ENCODE measurements at places on chromosomes 2 and 18.
A peak's percentile ranks its signal among the peaks of the same experiment; 100 is the strongest.

- peak; percentile 7 for DNase-seq
Observed at GRCh38 chr18:53864770-53865169, 359.7 kb downstream of the MBD2 start.

- peak; percentile 18 for DNase-seq
Observed at GRCh38 chr18:1663879-1664705, 759.4 kb downstream of the ADCYAP1 start.

DNA sequence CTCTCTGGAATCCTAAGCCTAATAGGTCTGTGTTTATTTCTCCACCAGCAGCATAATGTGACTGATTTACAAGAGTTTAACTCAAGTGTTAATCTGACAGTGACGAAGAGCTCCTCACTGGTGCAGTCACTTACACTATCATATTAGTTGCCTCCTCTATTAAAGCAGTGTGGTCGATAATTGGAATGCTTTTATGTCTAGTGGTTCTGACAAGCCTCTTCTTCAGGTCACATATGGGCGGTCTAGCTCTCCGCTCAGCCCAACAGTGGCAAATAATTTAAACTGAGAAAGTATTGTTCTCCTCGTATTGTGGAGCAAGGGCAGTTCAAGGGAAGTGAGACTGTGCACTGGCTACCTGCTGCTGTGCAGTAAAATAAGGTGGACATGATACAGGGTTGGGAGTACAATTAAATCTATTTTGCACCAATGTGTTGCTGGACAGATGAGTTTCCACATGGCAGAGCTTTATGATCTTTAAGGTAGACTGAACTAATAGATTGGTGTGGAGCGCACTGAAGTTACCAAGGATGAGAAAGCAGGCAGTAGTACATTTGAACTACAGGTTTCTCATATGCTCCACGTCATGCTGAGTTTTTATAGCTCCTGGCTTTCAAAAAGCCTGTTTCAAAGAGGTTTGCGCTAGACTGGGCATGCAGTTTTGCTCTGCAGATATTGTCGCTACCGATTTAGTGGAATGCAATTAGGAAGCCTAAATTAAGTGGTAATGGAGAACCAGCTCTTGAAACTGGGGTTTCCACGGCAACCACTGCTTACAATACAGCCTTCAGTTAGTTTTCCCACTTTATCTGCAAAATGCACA is 151.7 kb upstream of the POU3F3 start:
- no peak for DNase-seq

DNA sequence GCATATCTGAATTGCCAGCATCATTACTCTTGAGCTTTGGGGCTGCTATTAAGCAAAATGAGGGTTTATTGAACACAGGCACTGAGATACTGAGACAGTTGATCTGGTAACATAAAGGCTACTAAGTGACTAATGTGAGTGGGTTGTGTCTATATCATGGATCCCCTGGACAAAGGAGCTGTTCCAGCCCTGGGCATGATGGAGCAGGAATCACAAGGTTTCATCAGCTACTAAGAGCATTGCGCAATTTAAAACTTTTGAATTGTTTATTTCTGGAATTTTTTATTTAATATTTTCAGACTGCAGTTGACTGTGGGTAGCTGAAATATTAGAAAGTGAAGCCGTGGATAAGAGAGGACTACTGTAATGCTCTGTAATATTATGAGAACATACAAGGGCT is 73.5 kb downstream of the MGAT5 start:
- no peak for DNase-seq

DNA sequence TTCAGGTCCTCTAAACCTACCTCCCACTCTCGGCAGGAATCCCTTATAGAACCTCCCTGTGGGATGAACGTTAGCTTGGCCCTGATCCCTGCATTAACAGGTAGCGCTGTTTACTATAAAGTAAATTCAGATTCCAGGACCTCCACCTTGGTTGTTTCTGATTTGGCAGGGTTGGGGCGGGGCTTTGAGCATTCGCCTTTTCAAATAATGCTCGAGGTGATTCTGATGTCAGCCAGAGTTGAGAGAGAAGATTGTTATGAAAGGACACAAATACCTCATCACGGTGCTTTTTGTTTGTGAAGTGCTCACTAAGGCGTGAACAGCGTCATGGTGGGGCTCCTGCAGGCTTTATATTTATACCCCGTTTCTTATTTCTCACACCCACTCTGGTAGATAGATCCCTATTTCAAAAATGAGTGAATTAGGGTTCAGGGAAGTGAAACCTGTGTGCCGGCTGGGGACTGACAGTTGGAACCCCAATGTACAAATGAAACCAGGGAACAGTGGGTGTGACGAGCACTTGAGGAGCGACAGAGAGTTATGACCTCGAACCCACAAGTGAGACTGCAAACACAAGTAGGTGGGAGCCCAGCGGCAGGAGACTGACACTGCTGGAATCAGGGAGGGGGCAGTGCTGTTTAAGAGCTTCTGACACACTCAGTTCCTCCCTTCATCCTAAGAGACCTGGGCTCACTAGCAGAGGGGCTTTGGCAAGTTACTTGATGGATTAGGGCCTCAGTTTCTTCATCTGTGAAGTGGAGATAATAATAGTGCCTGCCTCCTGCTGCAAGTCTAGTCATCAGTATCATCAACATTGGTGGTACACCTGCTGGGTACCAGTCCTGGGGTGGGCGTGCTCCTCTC is 14.2 kb upstream of the CXCR4 start:
- DNase-seq = no peak

DNA sequence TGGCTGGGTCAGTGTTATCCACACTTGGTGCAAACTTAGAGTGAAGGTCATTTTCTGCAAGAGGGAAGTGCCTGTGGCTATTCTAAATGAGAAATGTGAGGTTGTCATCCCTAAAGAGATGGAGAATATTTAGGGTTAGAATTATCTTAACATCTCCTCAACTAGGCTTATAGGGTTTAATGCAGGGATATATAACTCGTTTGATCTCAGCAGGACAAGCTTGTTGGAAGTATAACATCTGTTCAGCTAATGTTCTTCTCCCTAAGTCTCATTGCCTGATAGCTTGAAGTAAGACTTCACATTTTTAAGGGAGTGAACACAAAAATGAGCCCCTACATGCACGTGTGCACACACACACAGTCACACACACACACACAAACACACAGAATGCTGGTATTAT is 75.9 kb upstream of the NRXN1 start:
- DNase-seq = no peak

GRCh38 chr2:178761759-178762371 is 45.4 kb downstream of the TTN start:
- peak; percentile 43 for DNase-seq

GRCh38 chr2:151922845-151923666 is 94.8 kb upstream of the ARL5A start:
- peak; percentile 59 for DNase-seq

DNA sequence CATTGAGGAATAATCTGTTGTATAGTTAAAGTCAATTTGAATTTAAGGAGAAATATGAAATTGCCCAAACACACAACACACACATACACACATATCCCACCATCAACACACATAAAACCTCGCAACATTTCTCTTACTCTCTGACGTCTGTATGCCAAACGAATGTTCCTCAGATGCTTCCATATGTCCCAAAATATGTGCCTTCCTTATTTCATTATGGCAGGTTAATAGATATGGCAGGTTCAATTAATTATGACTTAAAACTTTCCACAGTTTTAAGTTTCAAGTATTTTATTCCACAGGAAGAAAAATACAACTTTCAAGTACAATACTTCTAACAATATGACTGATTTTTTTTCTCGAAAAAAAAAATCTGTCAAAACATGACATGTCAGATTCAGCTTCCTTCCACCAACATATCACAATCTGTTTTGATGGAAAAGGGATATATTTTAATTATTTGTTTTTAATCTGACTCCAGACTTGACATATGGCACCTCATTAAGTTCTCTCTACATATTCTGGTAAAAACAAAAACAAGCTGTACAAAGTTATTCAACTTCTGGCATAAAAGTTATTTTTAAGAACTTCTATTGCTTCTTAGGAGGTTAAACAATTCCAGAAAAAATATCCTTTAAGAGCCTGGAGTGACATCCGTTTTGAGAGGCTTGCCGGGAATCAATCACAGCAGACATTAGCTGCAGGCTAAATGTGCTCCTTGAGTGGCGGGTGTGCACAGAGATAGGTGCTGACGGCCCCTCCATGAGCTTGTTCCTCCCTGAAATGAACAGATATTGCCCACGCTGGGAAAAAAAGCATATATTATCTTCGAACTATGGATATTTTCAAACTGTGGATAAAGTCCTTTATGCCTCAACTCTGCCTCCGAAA is 812.7 kb downstream of the DCDC2C start:
- DNase-seq = peak; percentile 35

DNA sequence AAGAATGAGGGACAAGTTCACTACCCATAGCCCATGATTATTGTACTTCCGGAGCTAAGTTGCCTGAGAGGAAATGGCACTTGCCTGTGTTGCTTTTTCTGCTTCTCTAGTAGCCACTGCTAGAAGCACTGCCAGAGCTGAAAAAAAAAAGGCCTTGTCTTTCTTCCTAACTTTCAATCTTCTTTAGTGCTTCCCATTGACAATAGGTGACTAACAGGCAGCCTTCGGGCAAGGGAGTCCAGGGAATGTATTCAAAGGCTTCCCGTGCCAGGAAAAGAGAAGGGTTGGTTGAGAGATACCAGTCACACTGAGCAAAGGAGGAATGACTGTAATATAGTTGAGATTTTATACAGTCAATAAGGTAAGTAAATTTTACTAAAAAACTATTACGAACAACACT is 242.0 kb downstream of the CALCRL start:
- DNase-seq = no peak

- no peak for DNase-seq
Observed at GRCh38 chr2:129443235-129443864, 536.1 kb upstream of the RAB6C start.

GRCh38 chr18:43681661-43682060 is 404.4 kb upstream of the SYT4 start:
- no peak for DNase-seq

DNA sequence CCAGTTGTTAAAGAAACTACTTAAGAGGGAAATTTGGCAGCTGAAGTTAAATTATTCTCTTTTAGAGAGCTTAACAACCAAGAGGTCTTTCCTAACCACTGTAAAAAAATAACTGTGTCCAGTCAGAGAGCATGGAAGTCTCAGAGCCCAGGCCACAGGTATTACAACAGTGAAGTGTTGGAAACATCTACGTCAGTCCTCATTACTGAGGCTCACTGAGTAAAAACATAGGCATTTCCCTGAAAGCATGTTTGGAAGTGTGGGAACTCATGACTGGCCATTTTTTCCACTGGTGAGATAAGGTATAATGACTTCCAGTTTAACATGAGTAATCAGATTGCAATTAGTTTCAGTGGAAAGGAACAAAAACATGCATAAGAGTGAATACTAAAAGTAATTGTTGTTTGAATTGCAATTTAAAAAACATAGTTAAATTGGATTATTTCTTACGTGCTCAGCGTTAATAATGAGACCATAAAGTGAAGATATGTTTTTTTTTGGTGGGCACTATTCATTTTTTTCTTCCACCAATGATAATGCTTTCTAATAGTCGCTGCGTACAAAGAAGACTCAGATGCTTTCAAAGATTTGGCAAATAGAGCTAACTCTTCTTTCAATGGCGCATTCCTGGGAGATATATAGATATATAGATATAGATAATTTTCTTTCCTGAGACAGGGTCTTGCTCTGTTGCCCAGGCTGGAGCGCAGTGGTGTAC is 60.8 kb downstream of the EFEMP1 start:
- no peak for DNase-seq

DNA sequence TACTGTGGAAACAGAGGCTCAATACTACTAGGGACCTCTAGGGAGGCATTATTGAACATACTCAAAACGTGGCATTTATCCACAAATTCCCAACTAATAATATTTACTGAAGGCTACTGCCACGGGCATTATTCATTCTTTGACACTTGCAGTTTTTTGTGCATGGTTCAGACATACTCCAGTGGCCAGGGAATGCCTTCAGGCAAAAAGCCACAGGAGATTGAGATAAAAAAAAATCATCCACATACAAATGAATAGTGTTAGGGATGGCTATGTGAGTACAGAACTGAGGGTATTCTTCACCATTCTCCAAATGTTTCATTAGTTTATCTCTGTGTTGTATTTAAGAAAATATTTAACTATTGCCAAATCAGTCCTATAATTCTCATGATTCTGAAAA is 974.9 kb upstream of the PIK3C3 start:
- no peak for DNase-seq

DNA sequence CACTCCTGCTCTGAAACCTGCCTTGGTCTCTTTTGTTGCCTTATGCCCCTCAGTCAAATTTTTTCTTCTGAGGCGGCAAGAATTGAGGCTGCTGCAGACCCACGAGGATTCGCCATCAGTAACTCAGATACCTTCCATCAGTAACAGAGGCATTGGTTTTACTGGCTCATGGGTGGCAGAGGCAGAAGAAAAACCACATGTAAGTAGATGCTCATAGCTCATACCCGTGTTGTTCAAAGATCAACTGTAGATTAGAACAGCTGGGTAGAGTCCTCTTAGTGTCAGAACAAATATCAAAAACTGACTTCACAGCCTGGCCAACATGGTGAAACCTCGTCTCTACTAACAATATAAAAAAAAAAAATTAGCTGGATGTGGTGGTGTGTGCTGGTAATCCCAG is 598.0 kb upstream of the SOX11 start:
- no peak for DNase-seq

GRCh38 chr2:47024046-47024445 is 108.4 kb upstream of the MCFD2 start:
- no peak for DNase-seq

DNA sequence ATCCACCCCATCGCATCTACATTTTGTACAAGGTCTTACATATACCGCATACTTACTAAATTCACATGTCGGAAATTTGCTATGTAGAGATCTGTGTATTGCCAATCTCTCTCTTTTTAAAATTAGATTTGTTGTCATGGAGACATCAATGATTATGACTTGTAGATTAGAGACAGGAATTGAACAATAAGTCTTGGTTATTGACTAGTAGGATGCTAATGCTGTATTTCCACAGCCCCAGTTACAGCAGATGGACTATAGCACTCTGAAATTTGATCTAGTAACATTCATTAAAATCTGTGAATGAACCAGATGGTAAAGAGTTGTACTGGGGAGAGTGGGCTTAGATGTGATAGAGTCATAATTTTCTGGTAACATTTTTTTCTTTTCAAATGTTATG is 805.7 kb downstream of the SLC4A3 start:
- DNase-seq = peak; percentile 96

GRCh38 chr2:69119104-69119894 is 106.3 kb downstream of the ANTXR1 start:
- DNase-seq = no peak

GRCh38 chr2:15120631-15121030 is 440.5 kb downstream of the NBAS start:
- peak; percentile 59 for DNase-seq

- no peak for DNase-seq
Observed at GRCh38 chr2:99111236-99111635, 30.3 kb upstream of the C2orf15 start.

DNA sequence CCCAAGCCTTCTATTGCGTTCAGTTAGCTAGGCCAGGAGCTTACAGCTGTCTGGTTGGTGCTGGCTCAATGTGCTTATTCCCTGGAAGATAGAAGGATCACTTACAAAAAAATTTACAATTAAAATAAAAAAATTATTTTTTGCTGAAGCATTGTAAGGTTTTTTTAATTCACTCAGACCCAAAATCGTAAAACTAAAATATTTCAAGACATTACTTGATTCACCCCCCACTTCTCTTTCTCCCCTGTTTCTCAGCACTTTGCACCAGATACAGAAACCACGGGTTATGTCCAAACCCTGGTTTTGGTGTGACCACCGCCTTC is 911 bp upstream of the PTPRM start:
- peak; percentile 33 for DNase-seq

- DNase-seq = peak; percentile 50
Observed at GRCh38 chr2:158191076-158191895, 89.6 kb downstream of the UPP2 start.

Data from NCI-H2171 treated with DMSO at 0.1 percent for 48 hours (cell line).